ENCODE measurements at places on chromosomes 3 and 15. TPM values are rescaled to one million over a fixed set of nuclear protein-coding genes. Genes with fewer than 3 reads are reported as not detected.

DNA sequence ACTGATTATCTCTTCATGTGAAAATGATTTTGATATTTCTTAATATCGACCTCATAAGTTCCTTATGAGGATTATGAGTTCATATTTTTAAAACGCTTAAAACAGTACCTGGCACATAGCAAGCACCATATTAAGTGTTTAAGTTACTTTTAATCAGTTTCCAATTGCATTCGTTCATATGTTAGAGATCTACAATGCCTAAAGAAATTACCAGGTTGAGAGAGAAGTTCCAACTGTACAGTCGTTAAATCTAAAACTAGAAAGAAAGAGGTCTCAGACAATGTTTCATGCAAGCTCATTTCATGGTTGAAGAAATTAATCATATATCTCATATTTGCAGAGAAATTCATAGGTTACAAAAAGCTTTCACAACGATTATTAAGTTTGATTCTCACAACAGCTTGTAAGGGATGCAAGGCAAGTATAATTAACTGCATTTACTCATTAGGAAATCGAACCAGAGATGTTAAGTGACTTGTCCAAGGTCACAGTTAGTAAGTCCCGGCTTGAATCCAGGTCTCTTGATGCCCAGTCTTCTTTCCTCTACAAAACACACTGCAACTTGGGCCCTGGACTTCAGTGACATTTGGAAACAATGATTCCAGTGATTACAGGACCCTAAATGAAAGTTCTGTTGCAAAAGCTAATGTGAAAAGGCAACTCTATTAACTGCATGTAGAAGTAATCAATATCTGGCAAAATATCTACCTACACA lies 1.3 kb downstream of the MYO5A start:
- no peaks in the 10 kb centered on the region for H3K36me3 ChIP-seq
- H3K4me1 ChIP-seq: peaks cover 34% of the 10 kb centered on the region
- H3K27me3 ChIP-seq: peaks cover 9% of the 10 kb centered on the region
- H3K27ac ChIP-seq: peak overlapping the region; percentile 91
- H3K4me3 ChIP-seq: peak overlapping the region; percentile 92
- no peak for DNase-seq

DNA sequence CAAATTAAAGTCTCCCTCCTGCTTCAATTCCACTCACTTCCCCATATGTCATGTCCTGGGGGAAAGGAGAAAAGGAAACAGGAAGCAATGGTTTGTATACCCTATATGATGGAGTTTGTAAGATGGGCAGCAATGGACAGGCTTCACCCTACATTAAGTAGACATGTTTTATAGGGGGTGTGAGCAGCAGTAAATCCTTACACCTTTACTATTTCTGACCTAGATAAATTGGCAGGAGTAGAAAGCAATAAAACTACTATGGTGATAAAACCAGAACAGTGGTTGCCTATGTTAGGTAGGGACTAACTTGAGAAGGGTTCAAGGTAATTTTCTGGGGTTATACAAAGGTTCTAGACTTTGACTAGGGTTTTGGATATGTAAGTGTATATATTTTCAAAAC lies 301.7 kb downstream of the GBE1 start:
- no peaks in the 10 kb centered on the region for H3K36me3 ChIP-seq
- no peak overlapping the region for H3K27ac ChIP-seq
- H3K4me1 ChIP-seq: no peaks in the 10 kb centered on the region
- no peaks in the 10 kb centered on the region for H3K27me3 ChIP-seq
- no peak overlapping the region for H3K4me3 ChIP-seq
- no peak for DNase-seq

GRCh38 chr15:69143756-69144436 lies 16.5 kb upstream of the GLCE start:
- H3K27me3 ChIP-seq: peaks cover 4% of the 10 kb centered on the region
- no peaks in the 10 kb centered on the region for H3K4me1 ChIP-seq
- H3K4me3 ChIP-seq: no peak overlapping the region
- no peak overlapping the region for H3K27ac ChIP-seq
- H3K36me3 ChIP-seq: no peaks in the 10 kb centered on the region

GRCh38 chr3:94121161-94121560 lies 58.3 kb downstream of the NSUN3 start:
- no peak overlapping the region for H3K27ac ChIP-seq
- H3K4me1 ChIP-seq: peaks cover 21% of the 10 kb centered on the region
- no peaks in the 10 kb centered on the region for H3K27me3 ChIP-seq
- H3K36me3 ChIP-seq: peaks cover 6% of the 10 kb centered on the region

DNA sequence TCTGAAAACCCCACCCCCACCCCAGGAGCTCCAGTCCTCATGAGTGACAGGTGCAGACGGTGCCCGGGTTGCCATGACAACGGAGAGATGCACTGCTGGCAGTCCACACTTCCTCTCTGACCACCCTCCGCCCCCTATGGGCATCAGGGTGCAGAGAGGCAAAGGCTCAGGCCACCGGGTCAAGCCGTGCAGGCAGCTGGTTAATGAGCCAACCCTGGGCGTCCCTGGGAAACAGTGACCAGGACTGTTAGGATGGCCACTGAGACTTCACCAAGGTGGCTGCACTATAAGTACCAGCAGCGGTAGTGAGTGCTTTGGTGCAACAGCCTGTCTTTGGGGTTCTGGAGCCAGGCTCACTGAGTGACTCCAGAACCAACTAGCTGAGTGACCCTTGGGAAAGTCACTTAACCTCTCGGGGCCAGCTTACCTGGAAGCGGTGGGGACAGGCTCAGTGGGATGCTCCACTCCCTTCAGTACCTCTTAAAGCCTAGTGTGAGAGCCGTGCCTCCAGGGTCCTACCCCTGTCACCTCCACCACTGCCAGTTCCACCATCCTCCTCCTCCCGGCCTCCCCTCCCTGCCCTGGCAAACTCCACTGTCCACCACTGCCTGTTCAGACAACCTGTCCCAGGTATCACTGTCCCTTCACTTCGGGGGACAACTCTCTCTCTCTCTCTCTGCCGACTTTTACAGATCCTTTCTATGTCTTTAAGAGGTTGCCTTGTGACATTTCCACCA lies 121.0 kb upstream of the PRR20G start:
- DNase-seq: no peak
- peaks cover 10% of the 10 kb centered on the region for H3K27me3 ChIP-seq
- no peaks in the 10 kb centered on the region for H3K4me1 ChIP-seq

- H3K27me3 ChIP-seq: peaks cover 2% of the 10 kb centered on the region
- peak; percentile 33 for DNase-seq
- peak overlapping the region; percentile 79 for H3K4me3 ChIP-seq
- H3K36me3 ChIP-seq: no peaks in the 10 kb centered on the region
- peaks cover 86% of the 10 kb centered on the region for H3K4me1 ChIP-seq
Measured at GRCh38 chr3:136909187-136909586, 47.2 kb downstream of the NCK1 start.

DNA sequence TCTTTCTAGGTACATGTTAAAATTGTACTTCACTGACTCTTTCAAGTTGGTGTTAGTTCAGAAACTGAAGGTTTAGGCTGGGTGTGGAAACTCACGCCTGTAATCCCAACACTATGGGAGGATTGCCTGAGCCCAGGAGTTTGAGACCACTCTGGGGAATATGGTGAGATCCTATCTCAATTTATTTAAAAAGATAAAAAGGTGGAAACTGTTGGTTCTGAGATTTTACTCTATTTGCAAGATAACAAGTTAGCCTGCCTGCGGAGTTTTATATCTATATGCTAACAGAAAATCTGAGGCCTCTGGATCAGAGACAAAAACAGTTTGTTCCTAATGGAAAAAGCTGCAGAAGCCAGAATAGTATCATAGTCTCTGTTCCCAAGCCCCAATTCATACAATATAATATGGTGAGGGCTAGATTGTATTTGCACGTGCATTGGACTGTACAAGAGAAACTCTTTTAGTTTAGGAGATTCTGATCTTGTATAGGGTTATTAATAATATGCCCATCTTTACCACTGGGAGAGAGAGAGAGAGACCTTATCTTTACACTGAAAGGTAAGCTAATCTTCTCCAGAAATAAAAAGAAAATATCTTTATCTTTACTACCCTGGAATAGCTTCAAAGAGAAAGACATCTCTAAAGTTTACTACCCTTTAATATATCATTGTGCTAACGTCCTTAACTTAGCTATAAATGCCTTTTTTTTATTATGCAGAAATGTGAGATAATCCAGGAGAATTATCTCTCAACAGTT lies 1267.6 kb downstream of the OTOL1 start:
- H3K4me3 ChIP-seq: no peak overlapping the region
- no peak for DNase-seq
- H3K27me3 ChIP-seq: no peaks in the 10 kb centered on the region
- no peak overlapping the region for H3K27ac ChIP-seq
- peaks cover 2% of the 10 kb centered on the region for H3K36me3 ChIP-seq

DNA sequence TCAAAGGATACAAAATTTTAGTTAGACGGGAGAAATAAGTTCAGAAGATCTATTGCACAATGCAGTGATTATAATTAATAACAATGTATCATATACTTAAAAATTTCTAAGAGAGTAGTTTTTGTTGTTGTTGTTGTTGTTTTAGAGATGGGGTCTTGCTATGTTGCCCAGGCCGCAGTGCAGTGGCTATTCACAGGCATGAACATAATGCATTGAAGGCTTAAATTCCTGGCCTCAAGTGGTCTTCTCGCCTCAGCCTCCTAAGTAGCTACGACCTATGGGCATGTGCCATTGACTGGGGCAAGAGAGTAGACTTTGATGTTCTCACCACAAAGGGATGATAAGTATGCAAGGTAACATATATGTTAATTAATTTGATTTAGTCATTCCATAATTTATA lies 7.5 kb downstream of the STRIT1 start:
- no peaks in the 10 kb centered on the region for H3K36me3 ChIP-seq
- H3K27ac ChIP-seq: no peak overlapping the region
- H3K27me3 ChIP-seq: no peaks in the 10 kb centered on the region
- H3K4me3 ChIP-seq: no peak overlapping the region
- H3K4me1 ChIP-seq: no peaks in the 10 kb centered on the region

DNA sequence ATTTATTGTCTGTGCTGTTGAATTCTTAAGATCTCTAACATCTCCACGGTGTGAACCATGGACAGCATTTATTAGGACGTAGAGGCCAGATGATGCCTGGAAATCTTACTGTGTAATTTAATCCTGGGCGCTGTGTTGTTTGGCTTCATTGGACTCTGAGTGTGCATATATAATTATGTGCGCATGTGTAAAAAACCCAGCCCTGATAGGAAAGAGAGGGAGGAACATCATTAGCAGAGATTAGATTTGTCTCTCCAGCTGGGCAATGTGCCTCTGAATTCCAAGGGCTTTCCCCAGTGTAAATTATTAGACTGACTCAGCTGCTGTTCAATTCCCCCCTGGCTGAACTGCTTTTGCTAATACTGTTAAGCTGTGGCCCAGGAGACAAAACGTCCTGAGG lies 39.6 kb downstream of the MAP3K13 start:
- DNase-seq: no peak
- no peaks in the 10 kb centered on the region for H3K27me3 ChIP-seq
- H3K4me1 ChIP-seq: no peaks in the 10 kb centered on the region
- H3K36me3 ChIP-seq: no peaks in the 10 kb centered on the region
- no peak overlapping the region for H3K27ac ChIP-seq

DNA sequence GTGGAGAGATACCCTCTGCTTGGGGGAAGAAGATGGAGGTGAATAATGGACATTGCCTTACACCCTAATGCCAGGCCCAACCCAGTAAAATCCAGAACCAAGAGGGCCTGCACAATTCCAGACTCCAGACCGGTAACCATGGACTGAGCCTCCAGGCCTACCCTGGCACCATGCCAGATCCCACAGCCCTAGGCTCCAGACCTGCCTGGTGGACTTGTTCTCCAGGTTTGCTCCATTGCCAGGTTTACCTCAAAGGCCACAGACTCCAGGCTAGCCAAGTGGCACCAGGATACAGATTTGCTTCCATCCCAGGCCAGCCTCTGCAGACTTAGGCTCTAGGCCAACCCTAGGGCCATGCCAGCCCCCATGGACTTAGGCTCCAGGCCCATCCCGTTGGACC lies 14.0 kb downstream of the PLCH1 start:
- no peak overlapping the region for H3K4me3 ChIP-seq
- H3K27me3 ChIP-seq: peaks cover 2% of the 10 kb centered on the region
- no peak overlapping the region for H3K27ac ChIP-seq
- DNase-seq: no peak

GRCh38 chr15:22933641-22934061 lies 46.5 kb downstream of the CYFIP1 start:
- H3K36me3 ChIP-seq: no peaks in the 10 kb centered on the region
- H3K4me1 ChIP-seq: no peaks in the 10 kb centered on the region
- no peak overlapping the region for H3K4me3 ChIP-seq
- DNase-seq: no peak

GRCh38 chr3:105679951-105680350 lies 188.9 kb downstream of the CBLB start:
- H3K4me3 ChIP-seq: no peak overlapping the region
- peak overlapping the region; percentile 54 for H3K27ac ChIP-seq
- no peak for DNase-seq
- H3K36me3 ChIP-seq: peaks cover 34% of the 10 kb centered on the region
- H3K4me1 ChIP-seq: peaks cover under 1% of the 10 kb centered on the region

DNA sequence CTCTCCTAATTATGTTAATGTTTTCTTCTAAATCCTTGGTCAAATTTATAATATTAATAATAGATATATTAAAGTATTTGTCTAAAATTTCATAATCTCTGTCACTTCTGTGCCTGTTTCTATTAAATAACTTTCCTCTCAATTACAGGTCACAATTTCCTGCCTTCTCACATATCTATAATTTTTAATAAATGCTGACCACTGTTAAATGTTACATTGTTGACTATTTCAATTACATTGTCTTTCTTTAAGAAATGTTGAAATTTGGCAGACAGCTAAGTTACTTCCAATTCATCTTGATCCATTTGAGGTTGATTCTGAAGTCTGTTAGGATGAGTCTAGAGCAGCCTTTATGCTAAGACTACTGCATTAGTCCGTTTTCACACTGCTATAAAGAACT lies 41.7 kb downstream of the MYL3 start:
- H3K4me3 ChIP-seq: no peak overlapping the region
- no peak for DNase-seq
- H3K27ac ChIP-seq: no peak overlapping the region
- peaks cover 4% of the 10 kb centered on the region for H3K27me3 ChIP-seq

GRCh38 chr15:66711862-66712261 lies 9.8 kb downstream of the SMAD6 start:
- no peaks in the 10 kb centered on the region for H3K36me3 ChIP-seq
- no peak overlapping the region for H3K4me3 ChIP-seq

GRCh38 chr3:122251428-122251827 lies 68.0 kb downstream of the CASR start:
- no peak overlapping the region for H3K4me3 ChIP-seq
- H3K27me3 ChIP-seq: no peaks in the 10 kb centered on the region
- no peaks in the 10 kb centered on the region for H3K4me1 ChIP-seq
- no peak for DNase-seq
- H3K27ac ChIP-seq: no peak overlapping the region

- H3K4me3 ChIP-seq: no peak overlapping the region
- no peak overlapping the region for H3K27ac ChIP-seq
- no peaks in the 10 kb centered on the region for H3K4me1 ChIP-seq
- H3K36me3 ChIP-seq: peaks cover 3% of the 10 kb centered on the region
- no peak for DNase-seq
- no peaks in the 10 kb centered on the region for H3K27me3 ChIP-seq
Measured at GRCh38 chr3:40923651-40924050, 275.7 kb upstream of the CTNNB1 start.

Gene MNS1
- 0.09 TPM for polyA plus RNA-seq

Gene TAGLN3
- polyA plus RNA-seq: not detected

Gene SLC38A3
- polyA plus RNA-seq: not detected

Gene GRK7
- not detected for polyA plus RNA-seq

Gene ACSBG1
- not detected for polyA plus RNA-seq

Gene MESP1
- 4.5 TPM for polyA plus RNA-seq

Gene UBAP1L
- polyA plus RNA-seq: 0.43 TPM

Gene CADPS
- polyA plus RNA-seq: not detected

All from immature natural killer cell (primary cell).